ENCODE measurements at places on chromosomes 3 and 15. TPM values are rescaled to one million over a fixed set of nuclear protein-coding genes. Genes with fewer than 3 reads are reported as not detected.

PLS1 gene
- total RNA-seq, result 2.5 TPM

GRCh38 chr3:29240248-29240647 lies 40.6 kb upstream of the RBMS3 start:
- DNase-seq, result no peak

- DNase-seq, result no peak
Measured at GRCh38 chr3:32175607-32176197, 62.8 kb upstream of the CMTM8 start.

CCR9 gene
- total RNA-seq, result not detected

- no peak for DNase-seq
Measured at GRCh38 chr15:50463423-50464358, 39.5 kb downstream of the USP8 start.

GOLGA6L10 gene
- 0.14 TPM for total RNA-seq
